NCI-H187 treated with DMSO at 0.1 percent for 48 hours (cell line): ENCODE measurements at places on chromosomes 6 and 20.

DNA sequence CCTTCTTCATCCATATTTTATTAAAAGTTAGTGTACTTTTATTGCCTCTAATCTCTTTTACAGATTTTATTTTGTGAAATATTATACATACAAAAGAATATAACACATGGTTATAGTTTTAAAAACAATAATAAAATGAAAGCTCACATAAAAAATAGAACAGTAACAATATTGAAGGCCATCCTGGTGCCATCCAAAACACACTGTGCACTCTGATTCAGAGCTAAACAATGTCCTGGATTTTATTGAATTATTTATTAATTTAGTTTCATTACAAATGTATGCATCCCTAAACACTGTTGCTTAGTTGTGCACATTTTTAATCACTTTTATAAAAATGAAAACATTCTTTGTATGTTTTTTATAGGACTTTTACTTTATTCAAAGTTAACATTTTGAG is 32.9 kb downstream of the RNF217 start:
- no peak for DNase-seq

- DNase-seq, result no peak
Measured at GRCh38 chr20:56584916-56585315, 44.2 kb upstream of the TFAP2C start.

GRCh38 chr6:121305957-121306607 is 28.2 kb downstream of the TBC1D32 start:
- no peak for DNase-seq

GRCh38 chr20:24560571-24561491 is 91.4 kb downstream of the SYNDIG1 start:
- DNase-seq, result no peak

- no peak for DNase-seq
Measured at GRCh38 chr6:40720375-40720748, 133.2 kb upstream of the LRFN2 start.

DNA sequence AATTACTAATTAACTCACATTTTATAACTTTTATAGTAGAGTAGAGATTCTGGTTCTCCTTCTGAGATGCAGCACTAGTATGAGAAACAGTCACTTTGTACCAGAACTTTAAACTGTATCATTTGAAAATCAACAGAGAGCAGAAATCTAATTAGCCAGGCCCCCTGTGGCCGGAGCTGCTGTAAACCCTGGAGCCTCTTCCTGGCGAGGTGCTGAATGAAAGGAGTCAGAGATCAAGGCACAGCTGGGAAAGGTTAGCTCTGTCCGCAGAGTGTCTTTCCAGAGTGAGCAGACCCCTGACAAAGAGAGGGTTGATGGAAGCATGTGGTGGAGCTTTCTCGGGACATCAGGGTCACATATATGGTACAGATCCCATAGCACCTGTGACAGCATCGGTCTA is 703.8 kb downstream of the RFPL4B start:
- DNase-seq, result no peak

GRCh38 chr20:46939031-46939965 is 44.7 kb downstream of the EYA2 start:
- no peak for DNase-seq

DNA sequence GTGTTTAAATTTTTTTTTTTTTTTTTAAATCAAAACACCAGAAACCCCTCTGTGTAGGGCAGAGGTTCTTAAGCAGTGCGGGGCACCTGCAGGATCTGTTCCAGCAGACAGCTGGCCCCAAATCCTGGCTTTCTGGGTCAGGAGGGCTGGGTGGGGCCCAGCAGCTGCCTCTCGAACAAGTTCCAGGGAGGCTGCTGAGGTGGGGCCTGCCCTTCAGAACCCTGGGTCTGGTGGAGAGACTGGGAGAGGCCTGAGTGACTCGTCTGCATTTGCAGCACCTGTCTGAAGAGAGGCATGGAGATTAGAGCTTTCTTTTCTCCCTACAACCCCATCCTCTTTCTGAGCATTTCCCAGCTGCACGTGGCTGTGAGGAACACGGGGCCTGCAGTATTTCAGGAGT is 8.4 kb downstream of the PSMG4 start:
- peak; percentile 9 for DNase-seq

DNA sequence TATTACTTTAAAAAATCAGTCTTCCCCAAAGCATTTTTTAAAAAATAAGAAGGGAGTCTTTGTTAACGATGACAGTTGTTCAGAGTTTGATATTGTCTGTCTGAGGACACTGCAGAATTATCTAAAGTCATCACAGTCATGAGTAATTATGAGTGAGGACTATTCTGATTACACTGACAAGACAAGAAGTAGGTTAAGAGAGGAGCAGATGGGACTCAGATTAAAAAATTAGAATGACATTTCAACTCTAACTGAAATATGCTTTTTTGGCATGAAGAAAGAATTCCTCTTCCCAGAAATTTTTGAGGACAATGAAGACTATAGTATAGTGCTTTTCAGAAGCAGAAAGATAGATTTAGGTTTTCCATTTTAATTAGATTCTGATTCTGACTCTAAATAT is 456.5 kb downstream of the EPHA7 start:
- no peak for DNase-seq

DNA sequence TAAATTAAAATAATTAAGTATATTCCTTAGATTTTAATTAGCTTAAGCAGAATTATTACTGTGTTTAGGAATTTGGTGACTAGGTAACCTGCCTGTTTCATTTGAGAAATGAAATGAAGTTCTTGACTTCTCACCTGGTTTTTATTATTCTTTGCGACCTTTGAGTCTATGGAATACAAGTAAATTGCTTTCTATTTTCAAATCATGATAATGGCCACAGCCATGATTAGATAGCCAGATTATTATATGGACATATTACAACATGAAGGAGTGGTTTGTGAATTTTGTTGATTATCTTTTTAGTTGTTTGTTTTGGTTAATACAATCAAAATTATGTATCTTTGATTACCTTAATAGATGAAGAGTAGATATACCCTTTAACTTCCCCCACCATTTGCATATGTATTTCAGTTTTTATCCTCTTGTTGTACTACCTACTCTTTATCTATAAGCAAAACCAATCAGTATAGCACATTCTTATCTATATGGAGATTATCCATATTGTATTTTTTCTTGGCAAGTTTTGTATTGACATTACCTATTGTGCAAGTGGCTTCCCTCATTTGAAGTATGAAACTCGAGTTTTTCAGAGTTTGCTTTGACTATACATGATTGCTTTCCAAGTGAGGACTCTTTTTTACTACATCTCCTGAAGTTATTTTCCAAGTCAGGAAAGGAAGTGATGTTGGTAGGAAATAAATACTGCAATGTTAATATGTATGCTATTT is 47.9 kb downstream of the CD2AP start:
- DNase-seq, result no peak

- DNase-seq, result no peak
Measured at GRCh38 chr6:11853678-11854407, 75.2 kb upstream of the ADTRP start.

- no peak for DNase-seq
Measured at GRCh38 chr6:48397887-48398286, 286.9 kb upstream of the PTCHD4 start.

DNA sequence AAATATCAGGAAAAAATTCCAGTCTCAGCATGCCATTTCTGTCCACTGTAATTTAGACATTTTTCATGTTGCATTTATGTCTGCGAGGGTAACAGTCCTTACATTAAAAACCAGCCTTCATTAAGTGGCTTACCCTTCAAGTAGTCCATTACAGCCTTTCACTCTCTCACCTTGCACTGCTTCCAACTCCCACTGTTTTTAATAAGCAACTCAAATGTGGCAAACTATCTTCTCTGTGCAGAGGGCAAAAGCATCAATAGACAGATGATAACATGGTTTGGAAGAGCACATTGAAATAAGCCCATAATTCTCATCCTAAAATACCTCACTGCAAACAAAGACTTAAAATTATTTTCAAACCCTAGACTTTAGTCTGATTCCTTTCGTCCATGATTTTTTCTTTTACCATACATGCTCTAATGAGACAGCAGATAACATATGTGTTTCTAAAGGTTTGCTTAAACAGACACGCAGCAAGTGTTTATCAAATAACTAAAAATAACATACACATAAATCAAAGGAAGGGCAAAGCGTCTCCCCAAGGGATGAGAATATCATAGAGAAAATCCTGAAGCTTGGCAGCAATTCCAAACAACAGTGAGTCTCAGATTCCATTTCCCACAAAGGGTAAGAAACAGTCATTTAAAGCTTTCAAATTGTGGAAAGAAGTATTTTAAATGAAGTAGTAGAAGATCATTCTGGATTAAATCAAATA is 130.4 kb downstream of the PTPRK start:
- no peak for DNase-seq

- DNase-seq, result no peak
Measured at GRCh38 chr20:35559042-35559693, 17.3 kb downstream of the ERGIC3 start.

DNA sequence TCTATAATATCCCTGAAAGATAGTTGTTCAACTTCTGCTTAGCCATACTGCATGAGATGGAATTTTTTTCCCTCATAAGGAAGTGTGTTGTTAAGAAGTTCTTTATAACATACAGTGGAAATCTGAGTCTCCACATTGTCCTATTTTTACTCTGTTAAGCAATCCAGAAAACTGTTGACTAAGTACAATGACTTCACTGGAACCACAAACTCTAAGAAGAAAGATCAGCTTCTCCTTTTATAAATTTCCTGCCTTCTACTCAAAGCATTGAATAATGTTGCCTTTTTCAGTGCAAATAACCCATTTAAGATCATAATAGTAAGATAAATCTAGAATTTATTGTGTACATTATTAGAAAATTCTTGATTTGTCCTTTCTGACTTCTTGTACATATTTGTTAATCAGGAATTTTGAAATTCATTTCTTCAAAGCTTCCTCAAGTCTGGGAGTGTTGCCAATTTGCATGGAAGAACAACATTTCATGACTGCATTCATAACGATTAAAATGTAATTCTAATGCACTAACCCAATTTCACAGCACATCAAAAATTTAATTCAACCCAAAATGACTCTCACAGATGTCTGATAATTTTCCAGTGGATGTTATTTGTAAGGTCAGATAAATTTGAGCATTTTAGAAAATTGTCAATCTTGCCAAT is 45.6 kb upstream of the ANKEF1 start:
- no peak for DNase-seq

DNA sequence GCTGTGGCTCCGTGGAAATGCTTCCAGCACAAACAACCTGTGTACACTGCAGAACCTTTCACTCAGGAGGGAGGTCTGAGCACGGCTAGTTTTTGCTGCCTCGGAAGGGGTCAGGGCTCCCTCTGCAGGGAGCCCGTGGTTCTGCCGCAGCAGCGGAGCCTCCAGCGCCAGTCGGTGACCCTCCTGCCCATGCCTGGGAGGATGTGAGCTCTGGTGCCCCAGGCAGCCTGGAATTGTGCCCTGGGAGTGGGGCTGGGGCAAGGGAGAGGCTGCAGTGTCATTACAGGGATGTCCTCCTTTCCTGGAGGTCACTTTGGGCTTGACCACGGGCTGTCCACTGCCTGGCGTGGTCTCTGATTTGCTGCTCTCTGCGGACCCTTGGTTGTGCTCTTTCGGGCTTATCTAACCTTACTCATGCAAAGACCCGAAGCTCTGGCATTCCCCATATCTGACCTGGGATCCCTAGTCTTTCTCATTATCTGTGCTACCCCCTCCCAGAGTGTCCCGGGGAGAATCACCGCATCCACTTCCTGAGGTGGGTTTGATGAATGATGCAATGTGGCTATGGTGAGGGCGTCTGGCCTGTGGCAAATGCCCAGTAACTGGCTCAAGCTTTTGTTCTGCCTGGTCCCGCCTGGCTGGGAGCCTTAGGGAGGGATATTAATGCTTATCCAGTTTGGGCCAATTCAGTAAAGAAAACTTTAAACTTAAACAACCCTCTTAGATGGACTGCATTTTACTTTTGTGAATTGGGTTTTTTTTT is 59.6 kb upstream of the TAGAP start:
- DNase-seq, result no peak

- DNase-seq, result no peak
Measured at GRCh38 chr20:672963-673602, 2.5 kb downstream of the SCRT2 start.

DNA sequence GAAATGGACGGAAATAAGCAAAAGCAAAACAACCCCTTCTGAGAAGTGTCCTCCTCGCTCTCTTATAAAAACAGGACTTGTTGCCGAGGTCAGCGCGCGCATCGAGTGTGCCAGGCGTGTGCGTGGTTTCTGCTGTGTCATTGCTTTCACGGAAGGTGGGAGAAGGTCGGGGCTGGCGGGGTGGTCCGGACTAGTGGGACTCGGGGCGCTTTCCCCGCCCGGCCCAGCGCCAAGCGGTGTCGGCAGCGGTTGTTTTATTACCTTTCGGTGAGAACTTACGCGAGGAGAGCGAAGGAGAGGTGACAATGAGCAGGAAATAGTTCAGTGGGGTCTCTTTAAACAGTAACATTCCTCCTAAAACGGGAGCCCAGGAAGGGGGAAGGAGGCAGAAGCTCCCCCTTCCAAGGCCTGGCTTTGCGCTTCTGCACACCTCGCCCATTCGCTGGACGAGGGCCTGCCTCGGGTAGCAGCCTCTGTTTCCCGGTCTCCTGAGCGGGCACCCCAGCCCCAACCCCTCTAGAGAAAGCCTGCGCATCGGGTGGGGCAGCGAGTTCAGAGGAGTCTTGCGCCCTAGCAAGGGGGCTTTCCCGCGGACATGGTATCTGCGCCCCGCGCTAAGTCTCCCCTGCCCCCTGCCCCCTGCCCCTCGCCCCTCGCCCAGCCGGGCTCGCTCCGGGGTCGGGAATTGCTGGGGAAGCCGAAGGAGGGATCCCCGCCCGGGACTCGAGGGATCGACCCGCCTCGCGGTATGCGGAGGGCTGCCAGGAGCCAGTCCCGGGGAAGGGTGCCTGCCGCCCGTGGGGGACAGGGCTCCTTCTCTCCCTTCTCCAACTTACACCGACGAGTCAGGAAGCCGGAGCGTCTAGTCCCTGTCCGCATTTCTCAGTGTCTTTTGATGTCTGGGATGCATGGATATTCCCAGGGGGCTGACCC is 1.2 kb upstream of the TBXT start:
- DNase-seq, result no peak

DNA sequence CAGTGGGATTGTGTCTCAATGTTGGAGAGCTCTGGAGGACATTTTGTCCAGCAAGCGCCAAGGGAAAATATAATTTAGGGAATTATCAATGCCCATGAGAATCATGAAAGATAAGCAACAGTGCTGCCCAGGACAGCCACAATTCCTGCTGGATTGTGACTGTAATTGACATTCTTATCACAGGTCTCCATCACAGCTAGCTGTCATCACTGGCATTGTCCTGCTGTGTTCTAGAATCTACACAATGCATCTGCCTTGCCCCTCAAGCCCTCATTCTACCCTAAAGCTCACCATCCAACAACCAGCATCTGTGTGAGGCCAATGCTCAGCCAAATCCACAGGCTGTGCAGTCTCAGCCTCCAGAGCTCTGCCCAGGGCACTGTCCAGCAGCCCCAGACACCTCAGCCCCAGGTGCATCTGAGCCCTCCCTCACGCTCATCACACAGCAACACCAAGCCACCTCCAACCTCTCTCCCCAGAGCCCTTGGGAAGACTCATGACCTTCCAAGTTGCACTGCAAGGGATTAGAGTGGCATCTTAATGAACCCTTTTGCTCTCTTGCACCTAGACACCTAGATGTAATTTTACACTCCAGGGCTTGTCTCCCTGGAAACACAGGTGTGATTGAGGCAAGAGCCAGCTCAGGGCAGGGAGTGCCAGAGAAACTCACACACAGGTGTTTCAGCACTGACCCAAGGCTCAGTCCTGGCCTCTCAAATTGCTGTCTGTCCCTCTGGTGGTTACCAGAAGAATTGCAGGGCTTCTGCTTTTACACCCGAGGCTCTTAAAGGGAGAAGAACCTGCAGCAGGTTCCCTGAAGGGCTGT is 85.2 kb upstream of the PHACTR3 start:
- peak; percentile 77 for DNase-seq

GRCh38 chr6:13915561-13916229 is 9.1 kb upstream of the RNF182 start:
- no peak for DNase-seq

GRCh38 chr6:42249279-42249678 is 31.6 kb upstream of the MRPS10 start:
- DNase-seq, result no peak
